ENCODE measurements at places on chromosomes 13 and 19.

- no peak for DNase-seq
Observed at GRCh38 chr13:111482806-111483620, 162.6 kb downstream of the TEX29 start.

DNA sequence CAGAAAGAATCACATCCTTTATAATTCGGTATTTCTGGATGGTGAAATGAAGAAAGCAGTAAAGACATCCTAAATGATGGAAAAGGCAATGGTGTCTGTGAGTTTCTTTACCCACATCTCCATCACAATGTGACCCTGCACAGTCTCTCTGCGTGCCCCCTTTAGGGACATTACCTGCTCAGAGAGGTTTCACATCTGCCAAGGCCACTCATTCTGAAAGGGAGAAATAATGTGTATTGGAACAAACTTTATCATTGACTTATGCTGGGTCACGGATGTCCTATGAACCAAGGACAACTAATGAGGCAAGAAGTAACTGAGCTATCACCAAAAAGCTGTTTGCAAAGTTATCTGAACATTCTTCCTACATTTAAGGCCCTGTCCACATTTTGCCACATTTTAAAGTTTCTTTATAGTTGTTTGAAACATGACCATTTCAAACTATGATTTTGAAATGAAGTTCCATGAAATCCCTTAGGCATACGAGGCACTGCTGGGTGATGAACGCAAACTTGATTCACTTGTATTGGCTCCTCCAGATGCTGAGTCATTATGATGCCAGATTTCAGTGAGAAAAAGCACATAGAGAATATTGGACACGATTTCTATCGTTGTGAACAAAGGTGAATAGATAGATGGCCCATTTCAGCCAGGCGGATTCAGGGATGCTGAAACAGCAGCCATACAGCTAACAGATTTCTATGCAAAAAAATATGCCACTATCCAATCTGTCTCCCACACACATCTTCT, 63.5 kb upstream of the HMGB1 start:
- DNase-seq, result no peak

DNA sequence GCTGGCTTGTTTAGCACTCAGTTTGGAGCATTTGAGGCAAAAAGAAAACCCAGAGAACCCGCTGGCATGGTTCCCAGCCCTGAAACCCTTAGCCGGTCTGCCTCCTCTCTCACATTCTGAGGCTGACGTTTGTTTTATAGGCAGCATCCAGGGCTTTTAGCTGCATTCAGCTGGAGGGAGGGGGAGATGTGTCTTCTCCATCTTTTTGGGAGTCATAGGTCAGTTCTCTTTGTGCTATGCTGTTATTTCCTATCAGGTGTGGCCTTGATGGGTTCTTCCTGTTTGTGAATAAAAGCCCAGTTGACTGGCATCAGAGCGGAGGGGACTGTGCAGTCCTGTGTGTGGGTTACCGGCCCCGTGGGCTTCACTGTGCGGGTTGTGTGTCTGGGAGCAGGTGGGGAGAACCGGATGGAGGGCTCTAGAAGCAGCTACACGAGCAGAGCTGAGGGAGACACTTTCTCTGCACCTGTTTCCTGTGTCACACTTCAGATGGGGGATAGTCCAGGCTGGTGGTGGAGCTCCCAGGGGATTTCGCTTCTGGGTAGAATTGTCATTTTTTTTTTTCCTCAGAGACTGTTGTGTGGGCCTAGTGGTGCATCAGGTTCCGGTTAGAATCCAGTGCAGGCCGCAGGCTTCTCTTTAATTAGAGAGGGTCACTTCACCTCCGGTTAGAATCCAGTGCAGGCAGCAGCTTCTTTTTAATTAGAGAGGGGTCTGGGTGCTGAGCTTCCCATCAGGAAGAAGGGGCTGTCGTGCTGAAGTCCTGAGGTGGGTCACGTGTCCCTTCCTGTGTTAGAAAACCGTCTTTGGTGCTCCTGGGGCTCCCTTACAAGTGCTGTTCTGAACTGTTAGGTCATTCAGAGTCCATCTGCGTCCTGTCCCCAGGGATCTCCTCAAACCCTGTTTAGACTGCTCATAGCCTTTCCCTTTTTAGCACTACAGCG, 69.6 kb downstream of the ARHGEF7 start:
- DNase-seq, result no peak

- DNase-seq, result no peak
Observed at GRCh38 chr19:4089400-4089908, 22.8 kb upstream of the ZBTB7A start.

DNA sequence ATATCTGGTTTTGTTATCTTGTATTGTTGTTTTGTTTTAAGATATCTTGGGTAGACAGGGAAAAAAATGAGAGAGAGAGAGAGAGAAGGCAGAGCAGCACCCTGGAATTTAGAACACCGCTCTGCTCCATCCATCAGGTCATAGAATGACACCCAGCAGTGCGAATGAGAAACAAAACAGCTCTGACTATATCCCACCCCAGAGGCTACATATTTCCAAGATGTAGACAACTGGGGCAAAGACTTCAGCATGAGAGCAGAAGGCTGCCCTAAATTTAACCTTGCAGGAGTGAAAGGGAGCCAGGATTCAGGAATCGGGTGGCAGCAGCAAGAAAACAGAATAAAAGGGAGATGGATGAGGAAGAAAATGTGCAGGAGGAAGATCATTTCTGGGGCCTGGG, 46.5 kb downstream of the TNFSF13B start:
- no peak for DNase-seq

- no peak for DNase-seq
Observed at GRCh38 chr19:32318884-32319520, 26.4 kb upstream of the ZNF507 start.

GRCh38 chr13:76086729-76087128, 450.6 kb downstream of the LMO7 start:
- DNase-seq, result no peak

DNA sequence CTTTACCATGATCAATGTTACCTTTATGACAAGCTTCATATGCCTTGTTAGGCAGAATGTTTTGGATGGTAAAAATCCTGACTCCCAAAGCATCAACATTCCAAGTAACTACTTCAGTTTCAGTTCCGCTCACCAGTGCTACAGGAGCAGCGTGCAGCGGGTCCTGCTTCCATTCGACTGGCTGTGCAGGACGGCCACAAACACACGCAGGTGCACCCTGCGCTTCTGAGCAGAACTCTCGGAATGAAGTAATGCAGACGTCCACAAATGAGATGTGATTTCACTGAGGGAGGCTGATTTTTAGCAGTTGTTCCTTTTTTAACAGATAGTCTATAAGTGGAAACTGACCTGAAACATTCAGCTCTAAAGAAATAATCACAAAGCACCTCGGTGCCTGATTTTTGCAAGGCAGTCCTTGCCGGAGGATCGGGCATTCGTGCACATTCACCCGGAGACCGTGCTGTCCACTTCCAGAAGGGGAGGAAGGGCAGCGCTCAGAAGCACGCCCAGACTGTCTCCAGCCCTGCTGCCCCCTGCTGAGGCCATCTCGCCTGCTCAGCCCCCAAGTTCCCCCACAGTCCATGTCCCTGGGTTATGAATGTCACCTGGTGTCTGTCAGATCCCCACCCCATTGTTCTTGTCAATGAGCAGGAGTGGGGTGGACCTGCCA, 85.8 kb downstream of the RAB20 start:
- DNase-seq, result no peak

DNA sequence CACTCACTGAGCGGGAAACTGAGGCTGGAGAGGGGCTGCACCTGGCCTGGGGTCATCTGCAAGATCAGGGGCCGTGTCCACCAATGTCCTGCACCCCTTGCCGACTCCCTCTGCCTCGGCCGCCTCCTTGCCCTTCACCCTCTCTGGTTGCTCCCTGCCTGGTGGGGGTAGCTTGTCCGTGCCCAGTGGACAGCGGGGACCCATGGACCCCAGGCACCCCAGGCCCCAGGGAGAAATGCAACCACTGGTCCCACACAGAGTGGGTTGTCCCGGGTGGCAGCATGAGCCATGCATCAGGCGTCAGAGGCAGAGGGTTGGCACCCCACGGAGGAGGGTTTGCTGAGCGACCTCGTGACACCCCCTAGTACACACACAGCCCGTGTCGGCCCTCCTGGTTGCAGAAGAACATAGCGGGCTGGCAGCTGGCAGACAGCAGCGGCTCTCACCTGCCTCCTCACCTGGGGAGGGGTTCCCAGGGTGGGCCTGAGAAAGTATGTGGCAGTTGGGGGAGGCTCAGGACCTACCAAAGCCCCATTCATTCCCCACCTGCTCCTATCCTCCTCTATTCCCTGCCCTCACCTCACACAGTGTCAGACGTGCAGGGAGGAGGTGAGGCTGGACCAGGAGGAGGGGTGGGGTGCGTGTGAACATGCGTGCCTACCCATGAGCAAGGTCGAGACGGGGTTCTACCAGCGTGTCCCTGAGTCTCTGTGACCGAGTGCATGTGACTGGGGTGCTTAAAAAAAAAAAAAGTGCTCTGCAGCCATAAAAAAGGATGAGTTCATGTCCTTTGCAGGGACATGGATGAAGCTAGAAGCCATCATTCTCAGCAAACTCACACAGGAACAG, 8.7 kb downstream of the ADAMTSL5 start:
- DNase-seq, result no peak

GRCh38 chr13:71610876-71611275, 256.1 kb downstream of the DACH1 start:
- no peak for DNase-seq

- DNase-seq, result no peak
Observed at GRCh38 chr13:92802776-92803175, 423.8 kb upstream of the GPC6 start.

DNA sequence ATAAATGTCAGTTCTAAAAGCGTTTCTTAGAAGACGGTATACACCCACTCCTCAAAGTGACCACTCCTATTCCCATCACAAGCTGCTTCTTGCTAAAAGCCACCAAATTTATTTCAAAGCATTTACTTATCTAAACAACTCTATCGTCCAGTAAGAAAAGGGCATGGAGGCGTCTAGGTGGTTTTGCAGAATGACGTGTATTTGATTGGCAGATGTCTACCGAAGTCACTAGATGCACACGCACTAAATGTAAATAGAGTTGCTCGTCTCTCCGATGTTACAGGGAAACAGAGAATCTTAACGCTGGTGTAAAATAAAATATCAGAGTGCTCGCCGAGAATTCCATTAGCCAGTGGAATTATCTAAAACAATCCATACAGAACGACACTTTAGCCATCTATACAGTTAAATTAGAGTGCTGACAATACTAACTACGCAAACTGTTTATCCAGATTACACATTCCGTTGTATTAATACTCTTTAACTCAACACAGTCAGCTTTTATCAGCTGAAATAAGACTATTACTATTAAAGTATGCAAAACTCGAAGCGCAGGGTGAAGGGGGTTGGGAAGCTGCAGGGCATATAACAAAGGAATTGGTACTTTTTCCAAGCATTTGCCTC, 1.9 kb downstream of the KLF12 start:
- DNase-seq, result no peak

DNA sequence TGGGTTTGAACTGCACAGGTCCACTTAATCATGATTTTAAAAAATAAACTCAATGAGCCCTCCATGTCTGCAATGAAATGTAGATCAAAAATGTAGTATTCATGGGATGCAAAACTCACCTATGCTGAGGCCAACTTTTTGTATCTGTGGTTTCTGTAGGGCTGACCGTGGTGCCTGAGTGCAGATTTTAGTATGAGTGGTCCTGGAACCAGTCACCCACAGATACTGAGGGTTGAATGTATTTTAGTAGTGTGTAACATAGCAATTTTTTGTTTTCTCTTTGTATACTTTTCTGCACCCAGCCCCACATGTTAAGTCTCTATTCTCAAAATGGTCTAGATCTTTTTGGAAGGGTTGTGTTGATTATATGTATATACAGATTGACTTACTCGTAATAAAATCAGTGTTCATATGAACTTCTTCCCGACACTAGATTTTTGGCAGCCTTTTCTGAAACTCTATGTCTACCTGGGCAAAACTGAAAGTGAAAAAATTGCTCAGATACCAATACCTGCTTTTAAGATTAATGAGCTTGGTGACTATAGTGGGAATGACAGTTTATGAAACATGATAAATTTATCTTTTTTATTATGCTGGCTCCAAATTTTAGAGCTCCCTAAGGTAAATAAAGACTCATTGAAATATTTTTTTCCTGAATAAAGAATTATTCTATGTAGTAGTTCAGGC, 51.6 kb downstream of the DNAJC15 start:
- no peak for DNase-seq

GRCh38 chr19:1254081-1254527, 5.7 kb downstream of the MIDN start:
- no peak for DNase-seq

GRCh38 chr19:7657131-7657751, 11.6 kb upstream of the RETN start:
- DNase-seq, result no peak

- no peak for DNase-seq
Observed at GRCh38 chr19:38949580-38950367, 19.0 kb downstream of the MRPS12 start.

- DNase-seq, result no peak
Observed at GRCh38 chr19:16942583-16942982, 53.8 kb downstream of the F2RL3 start.

GRCh38 chr13:76754414-76754813, 131.8 kb downstream of the KCTD12 start:
- no peak for DNase-seq

- no peak for DNase-seq
Observed at GRCh38 chr19:13127051-13127450, 9.0 kb downstream of the NACC1 start.

- no peak for DNase-seq
Observed at GRCh38 chr13:42075517-42075916, 27.1 kb downstream of the DGKH start.

- DNase-seq, result no peak
Observed at GRCh38 chr13:82458169-82458568, 1424.1 kb downstream of the SLITRK1 start.

GRCh38 chr13:27826379-27827353, 34.4 kb downstream of the GSX1 start:
- DNase-seq, result peak; percentile 71

GRCh38 chr19:10782795-10783194, 53.2 kb downstream of the TMED1 start:
- no peak for DNase-seq

DNA sequence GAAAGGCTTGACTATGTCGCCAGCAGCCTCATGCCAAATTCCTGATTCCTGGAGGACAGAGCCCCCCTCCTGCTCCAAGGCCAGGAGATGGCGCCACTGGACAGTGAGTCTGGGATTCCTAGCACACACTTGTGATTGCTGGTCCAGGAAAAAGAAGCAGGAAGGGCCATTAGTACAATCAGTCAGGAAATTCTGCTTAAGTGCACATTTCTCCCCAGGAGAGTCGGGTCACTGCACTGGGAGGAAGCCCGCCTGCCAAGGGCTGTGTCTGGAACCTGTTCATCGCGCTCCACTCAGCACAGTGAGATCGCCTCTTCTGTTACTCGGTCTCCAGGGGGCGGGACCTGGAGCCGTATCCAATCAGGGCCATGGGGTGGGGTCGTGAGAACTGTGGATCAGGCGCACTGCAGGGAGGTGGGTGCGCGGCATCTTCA, 65.1 kb downstream of the ZNF823 start:
- DNase-seq, result peak; percentile 38
